GM04504 (cell line): ENCODE measurements at places on chromosomes 13 and 19.
A peak's percentile ranks its signal among the peaks of the same experiment; 100 is the strongest.

DNA sequence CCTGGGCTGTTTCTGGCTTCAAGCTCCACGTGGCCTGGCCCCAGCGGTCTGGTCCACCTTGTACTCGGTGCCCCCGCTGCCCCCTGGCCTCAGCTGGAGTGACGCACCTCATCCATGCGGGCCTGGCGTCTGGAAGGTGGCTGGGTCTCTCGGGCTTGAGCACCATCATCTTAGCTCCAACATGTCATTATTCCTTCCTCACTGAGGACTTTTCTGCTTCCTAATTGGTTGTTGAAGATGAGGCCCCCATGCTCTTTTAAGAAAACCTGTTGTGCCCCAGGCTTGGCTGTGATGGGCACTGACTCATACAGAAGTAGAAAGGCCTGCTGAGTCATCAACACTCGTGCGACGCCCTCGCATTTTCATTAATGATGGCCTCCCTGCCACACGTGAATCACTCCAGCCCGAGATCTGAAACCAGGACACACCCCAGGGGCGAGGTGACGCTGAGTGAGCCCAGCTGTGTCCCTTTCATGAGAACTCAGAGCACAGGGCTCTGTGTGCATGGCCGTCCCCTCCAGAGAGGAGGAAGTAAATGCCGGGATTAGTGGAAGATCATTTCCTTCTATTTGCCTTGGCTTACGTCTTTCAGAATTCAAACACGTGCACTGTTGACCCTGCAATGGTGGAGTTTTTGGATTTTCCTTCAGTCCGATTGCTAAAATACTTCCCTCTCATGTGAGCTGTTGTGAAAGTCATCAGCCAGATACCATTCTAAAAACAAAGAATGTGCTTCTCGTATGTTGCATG is 14.0 kb upstream of the GJA3 start:
- DNase-seq, result peak; percentile 88

DNA sequence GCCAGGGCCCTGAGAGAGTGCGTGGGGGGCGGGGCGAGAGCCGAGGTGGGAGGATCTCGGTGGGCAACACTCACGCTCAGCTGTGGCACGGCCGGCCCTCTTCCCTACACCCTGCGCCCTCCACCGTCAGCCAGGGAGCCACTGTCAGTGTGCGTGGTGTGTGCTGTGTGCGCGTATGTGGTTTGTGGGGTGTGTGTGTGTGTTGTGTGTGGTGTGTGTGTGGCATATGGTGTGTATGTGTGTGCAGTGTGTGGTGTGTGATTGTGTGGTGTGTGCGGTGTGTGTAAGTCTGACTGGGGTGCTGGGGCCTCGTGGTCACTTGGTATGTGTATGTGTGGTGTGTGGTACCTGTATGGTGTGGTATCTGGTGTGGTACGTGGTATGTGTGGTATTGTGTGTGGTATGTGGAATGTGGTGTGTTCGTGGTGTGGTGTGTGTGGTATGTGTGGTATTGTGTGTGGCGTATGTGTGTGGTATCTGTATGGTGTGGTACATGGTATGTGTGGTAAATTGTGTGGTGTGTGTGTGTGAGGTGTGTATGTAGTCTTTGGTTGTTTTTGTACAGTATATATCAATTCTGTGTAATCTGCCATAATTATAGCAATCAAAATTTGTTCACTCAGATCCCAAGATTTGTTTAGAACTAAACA is 5.1 kb downstream of the GRK1 start:
- DNase-seq, result no peak

DNA sequence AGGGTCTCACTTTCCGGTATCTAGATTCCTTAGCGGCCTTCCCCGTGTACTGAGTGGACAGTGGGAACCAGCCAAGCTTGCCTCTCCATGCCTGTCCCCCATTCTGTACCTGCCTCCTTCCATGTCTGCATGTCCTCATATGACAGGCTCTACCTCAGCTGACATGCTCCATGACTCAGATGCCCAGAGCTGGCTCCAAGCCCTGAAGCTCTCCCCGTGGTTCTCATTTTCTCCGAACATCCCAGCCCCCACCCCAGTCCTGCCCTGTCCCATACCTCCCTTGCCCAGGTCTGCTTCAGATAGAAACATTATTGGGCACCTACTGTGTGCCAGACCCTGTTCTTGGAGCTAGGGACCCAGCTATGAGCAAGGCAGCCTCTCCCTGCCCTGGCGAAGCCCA is 17.1 kb upstream of the SHFL start:
- DNase-seq, result no peak

- DNase-seq, result no peak
Measured at GRCh38 chr19:6797646-6798045, 25.1 kb downstream of the VAV1 start.

DNA sequence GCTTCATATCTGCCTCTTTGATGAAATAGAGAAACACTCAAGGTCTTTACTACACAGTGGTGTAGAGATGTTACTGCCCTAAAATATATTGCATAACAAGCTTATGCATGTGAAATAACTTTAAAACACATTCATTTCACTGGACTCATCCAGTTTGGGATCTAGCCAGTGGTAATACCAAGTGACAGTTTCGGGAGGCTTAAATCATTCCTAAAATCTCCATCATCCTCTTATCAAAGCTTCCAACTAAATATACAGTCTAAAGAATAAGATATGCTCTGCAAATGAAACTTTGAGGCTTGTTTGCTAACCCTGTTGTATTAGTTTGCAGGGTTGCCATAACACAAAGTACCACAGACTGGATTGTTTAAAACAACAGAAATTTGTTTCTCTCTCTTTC is 52.8 kb downstream of the THSD1 start:
- peak; percentile 55 for DNase-seq

DNA sequence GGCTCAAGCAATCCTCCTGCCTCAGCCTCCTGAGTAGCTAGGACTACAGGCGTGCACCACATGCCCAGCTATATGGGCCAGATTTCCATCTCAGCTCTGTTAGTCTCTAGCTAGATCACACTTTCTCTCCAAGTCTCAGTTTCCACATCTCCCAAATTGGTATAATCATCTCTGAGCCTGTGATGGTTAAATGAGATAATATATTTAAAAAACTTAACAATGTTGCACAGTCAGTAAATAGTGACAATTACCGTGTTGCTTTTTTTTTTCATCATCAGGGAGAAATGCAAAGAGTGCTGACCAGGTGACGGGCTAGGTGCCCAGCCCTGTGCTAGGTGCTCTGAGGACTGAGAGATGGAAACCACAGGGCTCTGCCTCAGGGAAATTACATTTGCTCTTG is 36.9 kb upstream of the C19orf12 start:
- no peak for DNase-seq

DNA sequence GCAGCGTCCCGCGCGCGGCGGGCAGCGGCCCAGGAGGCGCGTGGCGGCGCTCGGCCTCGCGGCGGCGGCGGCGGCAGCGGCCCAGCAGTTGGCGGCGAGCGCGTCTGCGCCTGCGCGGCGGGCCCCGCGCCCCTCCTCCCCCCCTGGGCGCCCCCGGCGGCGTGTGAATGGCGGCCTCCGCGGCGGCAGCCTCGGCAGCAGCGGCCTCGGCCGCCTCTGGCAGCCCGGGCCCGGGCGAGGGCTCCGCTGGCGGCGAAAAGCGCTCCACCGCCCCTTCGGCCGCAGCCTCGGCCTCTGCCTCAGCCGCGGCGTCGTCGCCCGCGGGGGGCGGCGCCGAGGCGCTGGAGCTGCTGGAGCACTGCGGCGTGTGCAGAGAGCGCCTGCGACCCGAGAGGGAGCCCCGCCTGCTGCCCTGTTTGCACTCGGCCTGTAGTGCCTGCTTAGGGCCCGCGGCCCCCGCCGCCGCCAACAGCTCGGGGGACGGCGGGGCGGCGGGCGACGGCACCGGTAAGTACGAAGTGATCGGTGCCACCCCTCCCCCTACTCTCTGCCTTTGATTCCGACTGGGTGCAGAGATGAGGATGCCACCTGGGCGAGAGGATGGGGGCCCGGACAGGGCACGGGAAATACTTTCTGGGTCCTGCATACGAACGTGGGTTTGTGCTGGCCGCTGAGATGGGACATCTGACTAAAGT is 874 bp downstream of the TRIM28 start:
- DNase-seq, result no peak

DNA sequence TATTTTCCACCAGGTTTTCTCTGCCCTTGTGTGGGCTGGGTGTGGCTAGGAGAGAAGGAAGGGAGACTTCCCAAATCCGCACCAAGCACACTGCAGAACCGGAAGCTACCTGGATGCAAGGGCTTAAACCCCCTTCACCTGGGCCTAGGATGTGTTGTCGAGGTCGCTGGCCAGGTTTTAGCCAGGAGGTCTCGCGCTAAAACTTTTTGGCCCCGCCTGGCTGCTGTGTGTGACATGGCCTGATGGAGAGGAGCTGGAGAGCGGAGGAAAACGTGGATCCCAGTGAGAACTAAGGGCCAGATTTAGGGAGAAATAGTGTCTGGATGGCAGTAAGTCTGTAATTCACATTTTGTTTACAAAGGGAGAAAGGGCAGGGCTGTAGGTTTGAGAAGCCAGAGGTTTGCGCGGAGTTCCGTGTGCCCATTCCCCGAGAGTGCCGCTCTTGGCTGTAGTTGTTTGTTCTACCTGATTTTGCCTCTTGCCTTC is 3.1 kb upstream of the TSHZ3 start:
- no peak for DNase-seq

- peak; percentile 85 for DNase-seq
Measured at GRCh38 chr19:15836330-15837220, 21.1 kb upstream of the OR10H1 start.

- no peak for DNase-seq
Measured at GRCh38 chr19:18568367-18568766, 3.3 kb upstream of the UBA52 start.

DNA sequence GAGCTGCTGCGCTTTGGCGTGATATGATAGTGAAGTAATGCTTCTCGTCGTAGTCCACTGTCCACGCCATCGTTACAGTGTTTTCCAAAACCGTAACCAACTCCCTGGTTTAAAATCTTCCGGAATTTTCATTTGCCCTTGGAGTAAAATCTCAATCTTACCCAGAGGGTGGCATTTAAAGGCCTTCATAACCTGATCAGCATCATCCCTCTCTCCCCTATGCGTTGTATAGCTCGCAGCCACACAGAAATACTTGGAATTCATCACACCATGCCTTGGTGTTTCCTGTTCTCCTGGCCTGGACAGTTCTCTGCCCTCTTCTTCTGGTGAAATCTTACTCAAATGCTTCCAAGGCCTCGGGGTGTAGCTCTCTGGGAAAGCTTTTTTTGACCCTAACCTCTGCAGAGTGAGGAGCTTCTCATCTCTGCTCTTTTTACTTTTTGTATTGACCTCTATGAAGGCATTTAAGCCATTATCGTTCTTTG is 839 bp downstream of the MPHOSPH8 start:
- DNase-seq, result peak; percentile 19

DNA sequence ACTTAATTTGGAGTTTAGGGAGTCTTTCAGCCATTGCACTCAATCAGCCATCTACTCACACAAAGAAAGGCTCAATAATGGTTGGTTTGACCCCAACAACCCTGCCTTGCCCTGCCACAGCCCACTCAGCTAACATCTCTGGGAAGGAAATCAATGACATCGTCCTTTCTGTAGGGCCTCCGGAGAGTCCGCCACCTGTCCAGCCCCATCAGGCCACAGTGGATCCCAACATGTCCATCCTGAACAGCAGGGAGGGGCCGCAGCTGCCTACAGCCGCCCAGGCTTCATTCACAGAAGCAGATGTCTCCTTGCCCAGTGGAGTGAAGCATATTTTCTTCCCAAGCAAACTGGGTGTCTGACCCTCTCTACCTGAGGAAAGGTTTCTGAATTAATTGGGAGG is 4.2 kb upstream of the CDX2 start:
- no peak for DNase-seq

- no peak for DNase-seq
Measured at GRCh38 chr19:40596608-40597328, 4.4 kb upstream of the LTBP4 start.

GRCh38 chr13:21529146-21529893 is 70.2 kb upstream of the ZDHHC20 start:
- DNase-seq, result no peak

- DNase-seq, result no peak
Measured at GRCh38 chr13:19567820-19568534, 6.6 kb upstream of the TPTE2 start.

- DNase-seq, result no peak
Measured at GRCh38 chr13:60379837-60380565, 17.0 kb upstream of the TDRD3 start.

- DNase-seq, result no peak
Measured at GRCh38 chr13:21289475-21289874, 113.0 kb downstream of the MRPL57 start.

DNA sequence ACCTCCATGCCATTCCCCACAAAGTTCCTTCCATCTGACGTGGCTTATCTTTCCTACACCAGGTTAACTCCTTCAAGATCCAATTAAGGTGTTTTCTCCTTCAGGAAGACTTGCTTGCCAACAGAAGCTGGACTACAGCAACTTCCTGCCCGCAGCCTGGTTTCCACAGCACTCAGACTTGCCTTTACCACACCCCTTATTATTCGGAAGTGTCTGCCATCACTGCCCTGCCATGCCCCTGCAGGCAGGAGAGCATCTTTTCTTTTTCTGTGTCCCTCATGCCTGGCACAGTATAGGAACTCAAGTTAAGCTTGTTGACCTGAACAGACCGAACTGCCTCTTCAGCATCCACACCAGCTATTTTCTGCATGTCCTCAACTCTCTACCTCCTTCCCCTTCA is 168.0 kb downstream of the FOXO1 start:
- DNase-seq, result no peak

GRCh38 chr19:5774921-5775320 is 9.6 kb downstream of the PRR22 start:
- DNase-seq, result peak; percentile 16

DNA sequence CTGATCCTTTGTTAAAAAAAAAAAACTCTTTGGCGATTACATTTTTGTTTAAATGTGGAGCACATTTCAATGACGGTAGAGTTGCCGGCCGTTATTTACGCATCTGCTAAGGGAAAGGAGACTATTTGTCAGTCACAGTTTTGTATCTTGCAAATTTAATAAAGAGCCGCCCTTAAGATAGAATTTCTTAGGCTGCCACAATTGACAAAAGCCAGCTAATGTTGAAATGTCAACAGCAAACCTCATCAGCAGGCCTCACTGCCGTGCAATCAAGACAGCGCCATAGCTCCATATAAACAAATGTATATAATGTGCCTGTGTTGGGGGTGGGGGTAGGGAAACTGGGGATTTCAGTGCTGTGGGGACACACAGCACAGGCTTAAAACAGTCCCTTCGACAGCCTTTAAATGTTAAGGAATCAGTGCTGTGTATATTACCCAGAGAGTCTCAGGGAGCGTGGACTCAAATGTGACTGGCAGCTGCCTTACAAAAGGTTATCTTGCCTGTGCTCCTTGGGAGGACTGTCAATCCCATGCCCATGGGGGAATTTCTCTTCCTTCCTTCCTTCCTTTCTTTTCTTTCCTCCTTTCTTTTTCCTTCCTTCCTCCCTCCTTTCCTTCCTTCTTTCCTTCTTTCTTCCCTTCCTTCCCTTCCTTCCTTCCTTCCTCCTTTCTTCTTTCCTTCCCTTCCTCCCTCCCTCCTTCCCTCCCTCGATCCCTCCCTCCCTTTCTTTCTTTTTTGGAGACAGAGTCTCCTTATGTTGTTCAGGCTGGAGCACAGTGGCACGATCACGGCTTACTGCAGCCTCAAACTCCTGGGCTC is 108.0 kb downstream of the URI1 start:
- DNase-seq, result no peak

- DNase-seq, result no peak
Measured at GRCh38 chr19:28493884-28494283, 719.1 kb downstream of the UQCRFS1 start.
